ENCODE measurements at places on chromosomes 4 and X. TPM values are rescaled to one million over a fixed set of nuclear protein-coding genes. Genes with fewer than 3 reads are reported as not detected.
A peak's percentile ranks its signal among the peaks of the same experiment; 100 is the strongest.

- no peak for DNase-seq
These were observed 12.9 kb downstream of the PPP2R3B start for GRCh38 chrX:373641-374471.

DNA sequence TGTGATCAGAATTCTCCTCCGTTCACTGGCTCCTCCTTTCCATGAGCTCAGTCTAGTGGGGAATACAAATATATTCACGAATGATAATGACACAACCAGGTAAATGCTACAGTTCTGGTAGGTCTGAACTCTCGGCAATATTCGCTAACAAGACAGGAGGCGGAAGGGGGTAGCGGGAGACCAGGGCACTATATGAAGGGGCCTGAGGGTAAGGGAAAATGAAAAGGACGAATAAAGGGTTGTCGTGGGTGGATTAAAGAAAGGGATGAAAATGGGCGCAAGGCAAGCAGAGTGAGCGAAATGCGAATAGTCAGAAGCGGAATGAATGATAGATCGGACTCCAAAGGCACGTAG, 743 bp downstream of the NKAP start:
- DNase-seq, result no peak

GRCh38 chr4:23337292-23337691, 552.6 kb downstream of the PPARGC1A start:
- DNase-seq, result no peak

GRCh38 chr4:58560736-58561135, 1450.6 kb upstream of the IGFBP7 start:
- no peak for DNase-seq

GRCh38 chr4:56052966-56053365, 104.2 kb downstream of the CEP135 start:
- no peak for DNase-seq

- DNase-seq, result no peak
These were observed 147.0 kb downstream of the AFAP1 start for GRCh38 chr4:7792616-7793015.

GRCh38 chr4:128457726-128458125, 170.1 kb upstream of the PGRMC2 start:
- DNase-seq, result no peak

DNA sequence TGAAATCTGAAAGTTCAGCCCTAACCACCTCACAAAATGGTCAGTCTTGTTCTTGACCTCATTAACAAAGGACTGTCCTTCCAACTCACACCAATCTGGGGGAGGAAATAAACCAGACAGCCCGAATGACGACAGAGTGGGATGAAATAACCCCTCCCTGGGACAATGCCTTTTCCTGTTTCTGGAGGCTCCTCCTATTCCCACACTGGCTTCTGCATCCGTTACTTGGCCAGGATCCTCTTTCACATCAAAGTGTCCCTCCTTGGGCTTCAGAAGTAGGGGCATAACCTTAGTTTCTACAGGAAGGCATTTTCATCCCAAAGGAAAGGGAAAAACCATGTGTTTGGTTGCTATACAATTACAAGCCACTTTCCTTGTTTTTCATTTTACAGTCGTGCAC, 59.8 kb upstream of the RPL34 start:
- DNase-seq, result peak; percentile 31

DNA sequence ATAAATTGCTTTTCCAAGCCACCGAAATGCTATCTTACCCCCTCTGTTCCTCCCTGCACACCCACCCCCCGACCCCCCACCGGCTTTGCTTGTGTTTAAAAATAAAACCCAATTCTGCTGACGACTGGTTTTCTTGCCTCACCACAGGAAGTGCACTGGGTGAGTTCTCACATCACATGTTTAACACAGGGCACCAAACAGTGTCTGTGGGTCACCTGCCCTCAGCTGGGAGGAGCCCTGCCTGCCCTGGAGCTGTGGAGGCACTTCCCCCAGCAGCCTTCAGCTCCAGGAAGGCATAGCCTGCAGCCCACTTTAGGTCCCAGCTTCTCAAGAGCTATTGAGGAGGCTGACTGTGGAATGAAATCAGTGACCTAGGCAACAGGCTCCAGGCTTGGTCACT, 8.8 kb downstream of the TMEM255A start:
- DNase-seq, result peak; percentile 28

DNA sequence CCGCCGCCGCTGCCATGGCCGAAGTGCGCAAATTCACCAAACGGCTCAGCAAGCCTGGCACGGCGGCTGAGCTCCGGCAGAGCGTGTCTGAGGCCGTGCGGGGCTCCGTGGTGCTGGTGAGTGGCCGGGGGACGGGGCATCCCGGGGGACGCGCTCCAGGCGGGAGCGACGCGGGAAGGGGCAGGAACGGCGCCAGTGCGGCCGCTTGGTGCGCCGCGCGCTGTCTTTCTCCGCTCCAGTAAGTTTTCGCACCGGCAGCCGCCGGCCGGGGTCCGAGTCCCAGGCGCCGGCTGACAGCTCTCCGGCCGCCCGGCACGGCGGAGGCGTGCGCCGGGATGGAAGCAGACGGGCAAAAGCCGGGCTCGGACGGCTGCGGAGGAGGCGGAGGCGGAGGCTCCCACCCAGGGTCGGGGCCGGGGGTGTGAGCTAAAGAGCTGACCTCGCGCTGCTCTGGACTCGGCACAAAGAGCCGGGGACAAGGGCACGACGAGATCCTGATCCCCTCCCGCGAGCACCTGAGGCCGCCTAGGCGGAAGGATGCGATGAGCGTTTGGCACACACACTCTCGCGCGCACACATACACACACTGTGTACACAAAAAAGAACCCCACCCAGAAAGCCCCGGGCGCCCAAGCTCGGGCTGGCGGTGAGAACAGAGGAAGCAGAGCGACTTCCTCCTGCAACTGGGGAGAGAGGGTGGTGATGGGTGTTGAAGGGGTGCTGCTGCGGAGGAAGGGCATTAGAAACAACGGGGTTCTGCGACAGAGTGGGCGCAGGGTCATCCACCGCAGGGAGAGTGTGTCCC, 545 bp downstream of the DOCK11 start:
- DNase-seq, result peak; percentile 36

GRCh38 chrX:69987691-69988090, 62.0 kb downstream of the AWAT2 start:
- DNase-seq, result no peak

DNA sequence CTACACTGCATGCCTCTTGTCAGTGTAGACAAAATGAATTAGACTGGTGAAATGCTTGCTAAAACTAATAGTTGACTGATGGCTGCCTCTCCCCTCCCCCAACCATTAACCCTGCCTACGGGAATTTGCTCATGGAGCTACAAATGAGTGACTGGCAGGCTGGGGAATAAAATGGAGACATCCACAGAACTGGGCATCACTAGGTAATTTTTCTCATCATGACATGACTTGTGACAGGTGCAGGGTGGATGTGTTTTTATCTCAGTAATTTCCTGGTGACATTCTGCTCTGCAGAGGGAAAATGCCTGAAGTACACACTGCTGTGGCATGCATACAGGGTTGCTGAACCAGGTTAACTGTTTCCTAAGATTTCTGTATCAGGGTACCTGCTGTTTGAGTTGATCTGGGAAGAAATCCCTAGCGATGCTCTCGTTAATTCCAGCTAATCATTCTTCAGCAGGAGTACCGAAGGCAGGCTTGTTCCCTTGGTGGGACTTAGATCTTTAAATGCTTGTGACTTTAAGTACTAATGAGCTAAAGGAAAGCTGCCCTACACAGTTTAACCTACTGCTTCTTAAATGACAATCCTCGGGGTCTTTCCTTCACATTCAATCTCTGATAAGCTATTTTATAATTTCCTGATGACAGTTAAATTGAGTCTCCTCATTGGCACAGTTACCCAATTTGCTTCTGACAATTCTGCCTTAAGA, 376.3 kb upstream of the LCORL start:
- no peak for DNase-seq

- no peak for DNase-seq
These were observed 251.0 kb downstream of the ZNF674 start for GRCh38 chrX:46294234-46294633.

- peak; percentile 5 for DNase-seq
These were observed 20.5 kb upstream of the CBR4 start for GRCh38 chr4:169030562-169030982.

- DNase-seq, result no peak
These were observed 921.8 kb upstream of the INTU start for GRCh38 chr4:126710935-126711334.

DNA sequence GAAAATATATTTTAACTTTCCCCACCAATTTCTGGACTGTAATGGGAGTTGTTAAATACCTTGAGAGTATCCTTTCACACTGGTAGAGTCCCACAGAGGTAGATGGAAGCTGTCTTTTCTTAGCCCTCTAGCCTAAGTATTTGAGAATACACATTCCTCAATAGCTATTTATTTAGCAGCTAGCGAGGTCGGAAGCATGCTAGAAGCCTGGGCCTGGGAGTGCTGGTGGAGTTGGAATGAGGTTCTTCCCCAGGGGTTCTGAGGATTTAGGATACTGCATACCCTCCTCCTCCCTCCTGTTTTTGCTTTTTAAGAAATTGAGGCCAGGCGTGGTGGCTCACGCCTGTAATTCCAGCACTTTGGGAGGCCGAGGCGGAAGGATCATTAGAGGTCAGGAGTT, 999 bp upstream of the KLHL15 start:
- no peak for DNase-seq

SOD3 gene
- 0.18 TPM for total RNA-seq

ATOH1 gene
- total RNA-seq, result not detected

INTU gene
- total RNA-seq, result 6.6 TPM

UGT2A1 gene
- not detected for total RNA-seq

ODAM gene
- total RNA-seq, result not detected

STAP1 gene
- not detected for total RNA-seq

ZNF630 gene
- 1.3 TPM for total RNA-seq

PPEF2 gene
- total RNA-seq, result not detected

TLL1 gene
- total RNA-seq, result not detected

Measured in Daoy (cell line).